ENCODE measurements at places on chromosomes 1 and 21.

DNA sequence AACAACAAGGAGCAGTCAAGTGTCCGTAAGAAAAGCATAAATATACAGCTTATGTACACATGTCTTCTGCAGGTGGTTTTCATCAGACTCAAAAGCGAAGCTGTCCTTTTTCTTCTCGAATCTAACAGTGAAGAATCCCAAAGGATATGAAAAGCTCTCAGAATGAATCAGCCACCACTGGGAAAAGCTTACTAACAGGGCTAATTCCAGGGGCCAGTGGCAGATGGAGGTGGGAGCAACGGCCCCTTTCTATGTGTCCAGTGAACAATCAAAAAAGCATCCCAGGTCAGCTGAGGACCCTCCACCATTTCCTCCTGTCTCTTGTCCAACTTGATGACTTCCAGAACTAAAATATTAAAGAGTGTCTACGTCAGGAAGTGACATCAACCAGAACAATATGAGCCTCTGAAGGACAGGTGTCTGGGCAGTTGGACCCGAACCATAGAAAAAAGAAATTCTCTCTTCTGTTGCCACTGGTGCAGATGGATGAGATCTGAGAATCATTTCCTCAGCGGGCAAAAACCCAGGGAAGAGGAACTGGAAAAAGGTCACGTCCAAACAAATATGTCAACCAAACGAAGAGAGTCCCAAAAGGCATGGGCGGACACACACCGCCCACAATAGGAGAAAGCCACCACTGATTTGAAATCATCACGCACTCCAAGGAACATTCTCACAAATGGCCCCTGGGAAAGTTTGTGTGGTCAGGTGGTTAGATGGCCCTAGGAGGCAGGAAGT lies 70.4 kb upstream of the TIAM1 start:
- DNase-seq: no peak

DNA sequence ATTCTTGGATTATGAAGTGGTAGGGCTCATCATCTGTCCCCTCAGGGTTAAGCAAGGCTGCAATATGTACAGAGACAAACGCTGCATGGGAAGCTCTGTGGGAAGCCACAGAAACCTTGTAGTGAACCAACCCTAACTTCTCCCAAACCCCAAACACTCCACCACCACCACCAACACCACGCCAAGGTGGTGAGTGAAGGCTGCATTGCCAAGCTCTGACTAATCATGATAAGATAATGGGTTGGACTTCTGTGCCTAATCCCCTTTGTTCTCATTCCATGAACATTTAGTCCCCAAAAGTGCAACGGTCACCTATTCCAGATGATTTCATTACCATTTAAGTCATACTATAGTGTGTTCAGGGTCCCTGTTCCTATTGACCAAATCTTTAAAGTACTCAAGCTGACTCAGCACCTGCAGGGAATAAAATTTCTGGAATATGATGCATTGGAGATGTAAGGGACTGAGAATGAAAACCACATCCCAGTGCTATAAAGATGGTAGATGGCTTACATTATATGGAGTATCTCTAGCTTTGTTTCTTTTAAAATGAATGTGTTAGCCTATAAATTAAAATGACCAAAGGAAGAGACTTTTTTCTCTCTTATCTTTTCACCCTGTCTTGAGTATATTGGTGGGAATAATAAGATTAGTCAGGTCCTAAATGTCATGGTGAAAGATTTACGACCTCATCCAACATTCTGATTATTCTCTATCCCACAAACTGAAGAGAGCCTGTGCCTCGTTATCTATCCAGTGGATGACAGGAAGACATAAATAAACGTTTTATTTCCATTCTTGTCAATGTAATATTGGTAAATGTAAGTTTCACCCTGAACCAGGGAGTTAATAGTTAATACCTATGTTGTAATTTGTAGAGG lies 22.6 kb upstream of the PLD5 start:
- DNase-seq: no peak

GRCh38 chr1:18878538-18879214 lies 19.2 kb upstream of the TAS1R2 start:
- no peak for DNase-seq

- DNase-seq: no peak
Measured at GRCh38 chr1:10745886-10746455, 50.5 kb downstream of the CASZ1 start.

- no peak for DNase-seq
Measured at GRCh38 chr1:48532976-48533375, 61.0 kb upstream of the SPATA6 start.

GRCh38 chr1:163824006-163824405 lies 502.3 kb downstream of the NUF2 start:
- peak; percentile 89 for DNase-seq

Data from fibroblast of skin of left biceps (primary cell).